CD4-positive, alpha-beta T cell treated with Interleukin-2 at 100 ng/mL for 4 hours (primary cell): ENCODE measurements at places on chromosomes 1 and 21.

- DNase-seq = no peak
These were observed 6.3 kb downstream of the KLHL21 start for GRCh38 chr1:6596351-6596750.

GRCh38 chr1:99506631-99507030 is 139.3 kb upstream of the PALMD start:
- no peak for DNase-seq

DNA sequence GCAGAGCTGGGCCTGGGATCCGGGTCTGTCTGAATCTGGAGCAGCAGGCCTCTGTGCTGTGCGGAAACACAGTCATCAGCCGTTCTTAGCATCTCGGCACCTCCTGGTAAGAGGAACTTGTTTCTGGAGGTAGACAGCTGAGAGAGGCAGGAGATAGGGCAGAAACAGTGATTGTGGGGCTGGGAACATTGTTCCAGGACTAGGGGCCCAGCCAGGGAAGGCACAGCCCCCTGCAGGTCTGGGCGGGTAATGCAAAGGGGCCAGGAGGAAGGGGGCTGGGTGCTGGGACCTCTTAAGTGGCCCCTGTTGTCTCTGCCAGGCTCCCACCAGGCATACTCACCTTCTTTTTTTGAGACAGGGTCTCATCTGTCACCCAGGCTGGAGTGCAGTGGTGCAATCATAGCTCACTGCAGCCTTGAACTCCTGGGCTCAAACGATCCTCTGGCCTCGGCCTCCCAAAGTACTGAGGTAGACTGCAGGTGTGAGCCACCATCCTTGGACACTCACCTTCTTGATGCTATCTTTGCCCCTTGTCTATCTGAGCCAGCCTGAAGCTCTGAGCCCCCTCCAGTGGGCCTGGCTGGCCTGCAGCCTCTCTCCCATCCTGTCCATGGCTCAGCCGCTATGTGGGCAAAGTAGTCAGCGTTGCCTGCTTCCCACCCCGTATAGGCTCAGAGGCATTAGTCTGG is 134.3 kb upstream of the ZBTB40 start:
- DNase-seq = no peak

- DNase-seq = no peak
These were observed 425.3 kb downstream of the USP25 start for GRCh38 chr21:16154951-16155635.
